Activated CD8-positive, alpha-beta memory T cell treated with anti-CD3 and anti-CD28 coated beads for 24 hours (primary cell): ENCODE measurements at places on chromosomes 5 and 9.
A peak's percentile ranks its signal among the peaks of the same experiment; 100 is the strongest.

GRCh38 chr9:36550135-36550534 is 22.6 kb upstream of the MELK start:
- no peak for DNase-seq

GRCh38 chr5:127812570-127812969 is 109.4 kb downstream of the CCDC192 start:
- no peak for DNase-seq

- DNase-seq, result no peak
Measured at GRCh38 chr9:3436629-3437420, 89.0 kb downstream of the RFX3 start.

DNA sequence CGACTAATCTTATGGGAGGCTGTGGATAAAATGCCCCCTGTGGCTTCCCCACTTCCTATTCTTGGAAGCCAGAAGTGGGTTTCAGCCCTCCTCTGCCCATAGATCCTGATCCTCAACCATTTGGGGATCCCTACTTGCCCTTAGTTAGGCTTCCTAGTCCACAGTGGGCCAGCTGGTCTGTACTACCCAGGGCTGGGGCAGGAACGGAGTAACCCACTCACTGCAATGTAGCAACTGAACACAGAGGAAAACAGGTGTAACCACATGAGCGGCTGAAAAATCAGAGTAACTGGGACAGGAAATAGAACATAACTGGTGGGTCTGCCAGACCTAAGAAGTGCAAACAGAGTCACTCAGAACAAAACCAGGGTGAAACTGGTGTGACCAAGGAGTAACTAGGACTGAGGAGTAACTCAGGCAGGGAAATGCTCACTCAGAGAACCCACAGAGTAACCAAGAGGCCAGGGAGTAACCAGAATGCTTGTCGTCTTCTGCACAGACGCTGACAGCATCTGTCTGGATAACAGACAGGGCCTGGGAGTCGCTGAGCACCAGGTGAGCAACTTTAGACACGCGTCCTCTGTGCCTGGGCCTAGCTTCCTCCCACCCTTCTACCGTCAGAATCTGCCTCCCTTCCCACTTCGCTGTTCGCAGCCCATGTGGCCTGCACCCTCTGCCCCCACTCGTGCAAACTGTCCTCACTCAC is 1.0 kb downstream of the AQP3 start:
- peak; percentile 77 for DNase-seq

- no peak for DNase-seq
Measured at GRCh38 chr5:32814141-32814540, 103.0 kb downstream of the NPR3 start.

GRCh38 chr5:124515497-124516245 is 230.8 kb downstream of the ZNF608 start:
- no peak for DNase-seq

GRCh38 chr5:135451581-135452320 is 400 bp downstream of the TIFAB start:
- no peak for DNase-seq

DNA sequence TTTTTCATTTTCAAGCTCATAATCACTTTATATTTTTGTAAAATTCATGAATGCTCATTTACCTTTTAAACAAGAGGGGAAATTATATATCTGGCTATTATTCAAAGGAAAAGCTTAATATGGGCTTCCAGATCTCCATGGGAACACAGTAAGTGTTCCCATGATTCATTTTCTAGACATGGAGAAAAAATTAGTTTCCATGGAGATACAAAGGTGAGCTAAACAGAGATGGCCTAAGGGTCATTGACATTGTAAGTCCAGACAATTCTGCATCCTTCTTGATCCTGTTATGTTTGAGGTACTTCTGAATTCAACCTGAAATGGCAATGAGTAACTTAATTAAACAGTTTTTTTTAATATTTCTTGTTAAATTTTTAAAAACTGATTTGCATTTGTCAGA is 341.4 kb upstream of the PRR16 start:
- DNase-seq, result no peak

GRCh38 chr5:142080248-142080647 is 28.3 kb upstream of the NDFIP1 start:
- no peak for DNase-seq

DNA sequence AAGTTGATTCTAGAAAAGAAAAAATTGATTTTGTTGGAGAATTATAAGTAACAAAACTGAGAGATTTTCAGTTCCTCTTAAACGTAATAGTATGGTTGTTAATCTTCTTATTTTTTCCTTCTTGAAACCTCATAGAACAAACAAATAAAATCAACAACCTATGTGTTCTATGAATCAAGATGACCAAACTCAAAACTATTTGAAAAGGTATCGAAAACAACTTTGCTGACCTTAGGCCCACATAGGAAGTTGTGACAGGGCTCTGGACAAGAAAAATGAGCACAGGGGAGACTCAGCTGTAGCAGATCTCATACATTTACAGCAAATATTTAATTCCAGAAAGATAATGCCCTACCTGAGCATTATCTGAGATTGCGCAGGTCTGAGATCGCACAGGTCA is 169.4 kb upstream of the CCNH start:
- DNase-seq, result no peak

- no peak for DNase-seq
Measured at GRCh38 chr9:94911211-94911610, 184.7 kb downstream of the AOPEP start.

DNA sequence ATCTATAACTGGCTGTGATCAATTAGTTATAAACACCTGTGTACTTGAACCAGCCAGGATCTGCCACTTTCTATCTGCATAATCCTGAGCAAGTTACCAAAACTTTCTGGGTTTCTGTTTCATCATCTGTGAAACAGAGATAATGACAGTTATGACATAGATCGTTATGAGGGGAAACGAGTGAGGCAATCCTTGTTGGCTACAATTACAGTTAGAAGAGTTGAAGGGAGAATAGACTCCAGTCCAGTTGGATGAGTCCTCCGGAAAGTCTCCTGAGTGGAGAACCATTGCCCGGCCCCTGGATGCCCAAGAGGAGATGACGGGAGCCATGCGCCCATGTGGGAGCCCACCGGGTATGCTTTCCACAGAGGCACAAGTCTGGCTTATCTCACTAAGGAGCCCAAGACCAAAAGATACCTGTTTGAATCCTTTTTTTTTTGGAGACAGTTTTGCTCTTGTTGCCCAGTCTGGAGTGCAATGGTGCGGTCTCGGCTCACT is 4.5 kb downstream of the PDE6A start:
- DNase-seq, result no peak

- no peak for DNase-seq
Measured at GRCh38 chr5:2381070-2381469, 370.4 kb downstream of the IRX2 start.

DNA sequence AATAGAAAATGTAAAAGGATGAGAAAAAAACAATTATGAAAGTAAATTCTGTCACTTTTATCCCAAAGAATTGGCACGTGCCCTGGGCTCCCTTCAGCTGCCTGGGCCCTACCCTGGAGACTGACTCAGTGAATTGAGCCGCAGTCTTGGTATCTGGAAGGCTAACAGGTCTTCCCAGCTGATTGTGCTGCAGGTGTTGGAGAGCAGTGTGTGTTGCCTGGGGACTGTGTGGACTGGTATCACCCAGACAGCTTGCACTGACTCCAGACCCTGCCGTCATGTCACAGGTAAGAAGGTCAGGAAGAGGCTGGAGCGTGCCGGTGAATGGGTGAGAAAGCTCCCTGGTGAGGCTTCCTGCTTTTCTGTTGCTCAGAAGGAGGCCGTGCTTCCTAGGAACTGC is 83.3 kb downstream of the AOPEP start:
- no peak for DNase-seq

- DNase-seq, result no peak
Measured at GRCh38 chr9:93397661-93398373, 53.7 kb upstream of the FAM120A start.
